Testis (tissue), 5 donors: ENCODE measurements at places on chromosomes 6 and 20. TPM values are rescaled to one million over a fixed set of nuclear protein-coding genes. Genes with fewer than 3 reads are reported as not detected.
A peak's percentile ranks its signal among the peaks of the same experiment; 100 is the strongest.

- DNase-seq = no peak
Observed at GRCh38 chr6:155543166-155543847, 87.7 kb upstream of the NOX3 start.

- peak; percentile 33 for DNase-seq
Observed at GRCh38 chr6:139882234-139882633, 507.8 kb upstream of the CITED2 start.

- DNase-seq = no peak
Observed at GRCh38 chr6:21166754-21167153, 426.8 kb upstream of the SOX4 start.

DNA sequence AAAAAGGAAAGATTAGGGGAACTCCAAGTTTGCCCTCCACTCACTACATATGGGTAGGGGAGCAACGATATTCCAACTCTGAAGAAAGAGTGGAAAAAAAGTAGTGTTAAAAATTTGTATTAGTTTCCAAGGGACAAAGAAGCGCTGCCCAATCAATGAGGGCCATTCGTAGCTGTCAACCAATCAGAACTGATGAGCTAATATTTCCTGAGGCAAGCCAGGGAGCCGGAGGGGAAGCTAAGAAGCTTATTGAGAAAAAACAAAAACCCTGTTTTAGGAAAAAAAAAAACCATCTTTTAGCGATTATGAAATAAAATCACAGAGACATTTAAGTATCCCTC, 59.5 kb downstream of the TRIM38 start:
- peak; percentile 90 for DNase-seq

- no peak for DNase-seq
Observed at GRCh38 chr6:21102624-21103023, 490.9 kb upstream of the SOX4 start.

DNA sequence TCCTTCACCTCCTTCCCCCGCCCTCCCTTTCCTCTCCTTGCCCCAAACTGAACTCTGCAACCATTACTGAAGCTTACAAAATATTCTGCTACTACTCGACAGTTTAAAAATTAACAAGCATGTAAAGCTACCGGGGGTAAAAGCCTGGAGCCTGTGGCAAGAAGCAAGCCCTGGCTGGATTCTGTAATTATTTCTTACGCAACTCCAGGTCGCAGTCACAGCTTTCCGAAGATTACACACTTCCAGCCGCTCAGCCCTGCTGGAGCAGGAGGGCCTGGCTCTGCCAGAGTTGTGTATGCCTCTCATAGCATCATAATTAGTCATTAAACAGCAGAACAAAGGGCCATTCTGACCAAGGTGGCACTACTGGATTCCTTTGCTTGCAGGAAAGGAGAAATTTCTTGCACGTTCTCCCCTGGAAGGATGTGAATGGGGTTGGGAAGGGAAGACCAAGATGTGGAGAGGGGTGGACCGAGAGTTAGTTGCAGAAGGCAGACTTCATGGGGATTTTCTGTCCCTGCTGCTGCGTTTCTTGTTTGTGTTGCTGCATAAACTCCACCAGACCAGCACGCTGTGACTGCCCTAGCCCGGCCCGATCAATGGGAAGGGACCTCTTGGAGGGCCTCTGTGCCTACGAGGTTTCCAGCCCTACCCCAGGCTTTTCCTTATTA, 23.6 kb downstream of the FOXQ1 start:
- DNase-seq = no peak

- DNase-seq = peak; percentile 25
Observed at GRCh38 chr6:15948930-15949900, 179.7 kb upstream of the MYLIP start.

DNA sequence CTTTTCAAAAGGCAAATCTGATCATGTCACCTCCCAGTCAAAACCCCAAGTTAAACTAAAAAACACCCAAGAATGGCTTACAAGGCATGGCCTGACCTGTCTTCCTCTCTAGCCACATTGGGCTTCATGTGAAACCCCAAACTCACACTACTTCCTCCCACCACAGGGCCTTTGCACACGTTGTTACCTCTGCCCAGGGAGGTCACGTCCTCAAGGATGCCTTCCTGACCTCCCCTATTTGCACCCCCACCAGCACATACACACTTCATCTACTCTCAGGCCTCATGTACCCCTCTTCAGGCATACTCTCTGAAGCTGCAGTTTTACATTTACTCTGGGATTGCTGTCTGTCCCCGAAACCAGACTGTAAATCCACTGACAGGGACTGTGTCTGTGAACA, 6.1 kb downstream of the EZR start:
- no peak for DNase-seq

DNA sequence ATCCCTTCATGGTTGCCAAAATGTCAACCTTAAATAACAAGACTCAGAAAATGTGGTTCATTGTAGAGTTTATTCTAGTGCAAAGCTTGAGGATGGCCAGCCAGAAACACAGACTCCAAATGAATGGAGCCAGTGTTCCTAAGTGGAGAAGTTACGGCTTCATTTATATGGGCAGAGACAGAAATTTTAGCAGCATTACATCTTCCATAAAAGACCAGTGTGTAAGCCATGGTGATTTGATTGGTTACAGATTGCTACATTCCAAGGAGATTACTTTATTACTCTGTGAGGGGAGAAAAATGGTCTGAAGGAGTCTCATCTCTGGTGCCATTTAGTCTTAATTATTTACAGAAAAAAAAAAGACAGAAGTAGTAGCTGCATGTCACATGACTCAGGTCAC, 97.8 kb downstream of the OTOR start:
- DNase-seq = no peak

TPMT gene
- total RNA-seq = 18.3 TPM

ARG1 gene
- total RNA-seq = not detected

RSPO4 gene
- total RNA-seq = 2.2 TPM

SNAP25 gene
- total RNA-seq = 11.3 TPM

GTSF1L gene
- 79.2 TPM for total RNA-seq

PNPLA1 gene
- 3.5 TPM for total RNA-seq

BMP5 gene
- total RNA-seq = not detected
